ENCODE measurements at places on chromosomes 6 and 20.

GRCh38 chr6:134515986-134516385, 198.1 kb upstream of the SGK1 start:
- no peak for DNase-seq

DNA sequence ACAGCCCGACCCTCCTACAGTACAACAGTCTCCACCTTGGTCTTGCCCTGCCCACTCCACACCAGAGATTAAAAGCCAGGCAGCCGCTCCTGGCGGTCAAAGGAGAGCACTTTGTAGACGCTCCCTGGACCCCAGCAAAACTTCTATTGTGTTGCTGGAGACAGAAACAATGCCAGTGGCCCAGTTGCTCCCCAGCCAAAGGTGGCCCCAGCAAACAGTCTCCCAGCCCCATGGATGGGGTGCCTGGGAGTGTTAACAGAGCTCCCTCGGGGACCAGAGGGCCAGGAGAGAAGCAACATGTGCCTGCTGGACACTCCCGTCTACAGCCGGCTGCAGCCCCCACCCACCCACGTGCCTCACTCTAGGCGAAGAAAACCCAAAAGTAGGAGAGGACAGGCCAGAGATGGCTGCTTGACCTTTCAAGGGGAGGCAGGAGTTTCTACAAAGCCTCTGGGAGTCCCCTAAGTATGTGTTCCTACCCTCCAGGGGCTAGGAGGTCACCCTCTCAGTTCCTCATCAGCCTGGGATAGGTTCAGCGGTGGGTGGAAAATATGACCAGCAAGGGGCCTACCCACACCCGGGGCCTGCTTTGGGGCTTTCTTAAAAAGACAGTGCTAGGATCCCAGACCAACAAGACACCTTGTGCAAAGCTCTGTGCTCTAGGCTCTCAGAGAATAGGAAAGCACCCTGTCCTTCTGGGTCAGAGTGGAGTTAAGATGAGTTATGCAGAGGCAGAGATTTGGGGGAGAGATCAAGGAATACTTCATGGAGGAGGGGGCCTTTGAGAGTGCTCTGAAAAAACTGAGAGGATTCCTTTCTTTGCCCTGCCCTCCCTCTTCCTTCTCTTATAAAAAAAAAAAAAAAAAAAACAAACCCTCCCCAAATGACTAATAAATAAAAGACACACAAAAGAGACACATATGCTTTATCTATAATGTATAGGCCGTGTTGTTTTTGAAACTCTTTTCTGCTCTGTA, 19.0 kb upstream of the PREX1 start:
- DNase-seq = no peak

DNA sequence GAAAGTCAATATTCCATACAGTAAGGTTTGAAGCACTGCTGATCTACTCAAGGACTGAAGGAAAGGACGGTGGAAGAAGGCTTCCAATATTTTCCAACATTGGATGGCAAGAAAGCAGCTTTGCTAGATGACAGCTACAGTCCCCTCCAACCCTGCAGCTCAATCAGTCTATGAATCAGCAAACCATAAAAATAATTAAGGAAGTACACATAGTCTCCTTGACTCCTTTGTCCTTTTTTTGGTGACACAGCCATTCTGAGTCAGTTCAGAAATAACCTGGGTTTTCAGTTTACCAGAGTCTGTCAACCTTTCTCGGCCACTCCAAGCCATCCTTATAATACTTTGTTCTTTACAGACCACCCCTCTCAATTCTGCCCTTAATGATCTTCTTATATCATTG, 232.5 kb downstream of the IBTK start:
- DNase-seq = no peak

GRCh38 chr20:9949563-9949962, 85.2 kb upstream of the ANKEF1 start:
- no peak for DNase-seq

- no peak for DNase-seq
Observed at GRCh38 chr20:1310506-1311190, 18.3 kb downstream of the SDCBP2 start.

All from NCI-H345 (cell line).